ENCODE measurements at places on chromosomes 11 and 22.

- DNase-seq: no peak
Observed at GRCh38 chr11:134599299-134599771, 187.3 kb upstream of the B3GAT1 start.

- no peak for DNase-seq
Observed at GRCh38 chr11:118652681-118653181, 26.7 kb downstream of the TREH start.

GRCh38 chr11:104254347-104254746, 90.4 kb upstream of the PDGFD start:
- DNase-seq: no peak

GRCh38 chr11:118996926-118997626, 862 bp upstream of the CENATAC start:
- DNase-seq: no peak

DNA sequence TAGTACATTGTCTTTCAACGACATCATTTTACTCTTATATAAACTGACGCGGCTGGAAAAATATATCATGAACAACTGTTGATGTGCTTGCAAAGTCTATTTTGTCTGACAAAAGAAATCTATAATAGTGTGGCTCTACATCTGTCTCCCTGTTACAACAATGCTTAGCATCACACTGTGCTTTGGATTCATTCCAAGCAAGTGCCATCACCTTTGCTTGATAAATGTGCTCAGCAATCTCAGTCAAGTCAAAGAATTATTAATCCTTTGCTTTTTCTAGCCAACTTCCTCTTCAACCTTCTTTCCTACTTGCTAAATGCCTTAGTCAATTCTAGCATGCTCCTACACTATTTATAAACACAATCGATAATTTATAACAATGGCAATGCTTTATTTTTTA, 140.5 kb downstream of the FCHSD2 start:
- no peak for DNase-seq

DNA sequence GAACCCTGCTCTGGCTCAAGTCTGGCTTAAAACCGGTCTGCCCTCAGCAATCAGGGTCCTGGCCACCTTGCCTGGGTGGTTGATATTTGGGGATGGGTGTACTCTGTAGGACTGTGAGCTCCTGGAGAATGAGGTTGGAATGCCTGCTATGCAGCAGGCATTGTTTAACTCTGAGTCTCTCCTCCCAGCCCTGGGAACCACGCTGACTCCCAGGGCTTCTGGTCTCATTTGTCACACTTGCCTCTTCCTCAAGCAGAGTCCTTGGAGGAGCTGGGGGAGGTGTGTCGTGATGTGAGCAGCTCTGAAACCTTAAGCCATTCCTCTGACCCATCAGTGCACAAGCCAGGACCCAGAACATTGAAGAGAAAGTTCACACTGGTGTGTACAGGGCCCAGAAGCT, 340.1 kb downstream of the MN1 start:
- DNase-seq: no peak

- DNase-seq: no peak
Observed at GRCh38 chr11:36890121-36890679, 292.2 kb upstream of the RAG2 start.

GRCh38 chr11:68040101-68040956, 1.5 kb downstream of the TCIRG1 start:
- DNase-seq: peak; percentile 15
